ENCODE measurements at places on chromosomes 1 and 21.

- DNase-seq: no peak
Observed at GRCh38 chr1:111786669-111787207, 31.0 kb downstream of the DDX20 start.

GRCh38 chr1:48049823-48050535, 52.8 kb upstream of the TRABD2B start:
- DNase-seq: no peak

DNA sequence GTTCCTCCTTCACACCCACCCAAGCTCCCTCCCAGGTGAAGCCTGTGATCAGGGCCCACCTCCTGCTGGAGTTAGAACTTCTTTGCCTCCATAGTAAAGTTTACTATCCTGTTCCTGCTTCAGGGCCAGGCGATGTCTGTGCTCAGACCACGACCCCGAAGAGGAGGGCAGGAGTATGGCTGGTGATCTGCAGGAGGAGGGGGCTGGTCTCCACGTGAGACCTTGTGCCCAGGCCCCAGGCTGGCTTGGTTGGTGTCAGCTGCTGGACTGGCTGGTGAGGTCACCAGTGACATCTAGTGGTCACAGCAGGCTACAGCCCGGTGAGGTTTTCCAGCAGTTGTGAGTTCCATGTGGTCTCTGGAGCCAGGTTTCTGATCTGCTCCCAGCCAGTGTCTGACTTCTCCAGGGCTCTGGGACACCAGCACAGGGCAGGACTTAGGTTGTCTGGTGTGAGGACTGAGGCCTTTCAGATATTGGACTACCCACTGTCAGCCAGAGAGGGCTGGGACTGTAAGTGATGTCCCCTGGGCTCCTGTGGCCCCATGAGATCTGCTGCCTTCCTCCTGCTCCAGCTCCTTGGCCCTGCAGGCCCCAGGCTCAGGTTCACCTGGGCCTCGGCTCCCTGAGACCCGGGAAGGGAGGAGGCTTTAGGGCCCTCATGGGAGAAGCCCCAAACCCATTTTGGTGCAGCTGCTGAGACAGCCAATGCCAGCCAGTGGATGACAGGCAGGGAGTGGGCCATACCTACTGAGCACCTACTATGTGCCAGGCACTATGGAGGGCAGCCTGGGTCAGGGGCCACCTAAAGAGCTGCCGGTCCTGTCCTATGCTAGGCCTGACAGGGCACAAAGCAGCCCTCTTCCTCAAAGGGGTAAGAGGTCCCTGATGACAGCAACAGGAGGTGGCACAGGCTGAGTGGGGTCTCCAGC, 6.0 kb upstream of the UBL4B start:
- DNase-seq: peak; percentile 70

GRCh38 chr1:241336335-241336734, 20.7 kb downstream of the RGS7 start:
- DNase-seq: peak; percentile 64

DNA sequence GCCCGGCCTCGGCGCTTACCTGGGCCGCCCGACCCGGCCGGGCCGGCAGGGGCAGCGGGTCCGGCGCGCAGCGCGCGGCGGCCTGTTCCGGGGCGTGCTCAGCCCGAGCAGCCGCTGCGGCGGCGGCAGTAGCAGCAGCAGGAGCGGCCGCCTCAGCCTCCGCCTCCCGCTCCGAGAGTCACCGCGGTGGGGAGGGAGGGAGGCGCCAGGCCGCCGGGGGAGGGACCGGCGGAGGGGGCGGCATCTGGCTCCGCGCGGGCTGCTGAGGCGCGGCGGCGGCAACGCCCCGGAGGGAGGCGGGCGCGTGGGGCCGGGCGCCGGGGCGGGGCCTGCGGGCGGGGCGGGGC, at the start of gene CTNNBIP1:
CTNNBIP1 (minus strand) TSS at position 194 of the 347 bp plus-strand sequence. CDS start 38,205 bp downstream, outside the sequence.
- no peak for DNase-seq

DNA sequence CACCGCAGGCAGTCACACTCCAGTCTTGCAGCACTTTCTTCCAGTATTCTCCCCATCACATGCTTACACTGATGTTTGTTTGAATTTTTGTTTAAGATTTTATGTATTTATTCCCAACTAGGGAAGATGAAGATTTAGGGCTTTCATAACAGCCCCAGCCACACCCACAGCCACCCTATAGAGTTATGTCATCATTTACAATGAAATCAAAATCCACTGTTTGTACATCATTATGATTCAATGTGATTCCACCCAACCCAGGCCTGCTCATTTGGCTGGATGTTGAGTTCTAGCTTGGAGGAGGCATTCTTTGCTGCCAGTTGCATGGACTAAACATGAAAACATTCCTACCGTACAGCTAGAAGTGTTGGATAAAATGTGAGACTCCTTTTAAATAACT, 35.8 kb downstream of the RIPK4 start:
- no peak for DNase-seq

- no peak for DNase-seq
Observed at GRCh38 chr21:45889256-45889655, 92.3 kb upstream of the COL6A1 start.

- DNase-seq: peak; percentile 94
Observed at GRCh38 chr1:36352910-36353878, 29.7 kb upstream of the EVA1B start.

DNA sequence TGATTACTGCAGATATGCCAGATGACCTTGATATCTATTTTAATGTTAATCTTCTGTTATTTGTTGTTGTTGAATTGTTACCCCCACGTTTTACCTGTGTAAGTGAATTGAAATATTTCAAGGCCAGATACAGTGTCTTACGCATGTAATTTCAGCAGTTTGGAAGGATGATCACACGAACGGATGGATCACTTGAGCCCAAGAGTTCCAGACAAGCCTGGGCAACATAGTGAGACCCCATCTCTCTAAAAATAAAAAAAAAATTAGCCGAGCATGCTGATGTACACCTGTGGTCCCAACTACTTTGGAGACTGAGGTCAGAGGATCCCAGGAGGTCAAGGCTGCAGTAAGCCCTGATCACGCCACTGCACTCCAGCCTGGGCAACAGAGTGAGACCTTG, 32.2 kb downstream of the SDCCAG8 start:
- no peak for DNase-seq

DNA sequence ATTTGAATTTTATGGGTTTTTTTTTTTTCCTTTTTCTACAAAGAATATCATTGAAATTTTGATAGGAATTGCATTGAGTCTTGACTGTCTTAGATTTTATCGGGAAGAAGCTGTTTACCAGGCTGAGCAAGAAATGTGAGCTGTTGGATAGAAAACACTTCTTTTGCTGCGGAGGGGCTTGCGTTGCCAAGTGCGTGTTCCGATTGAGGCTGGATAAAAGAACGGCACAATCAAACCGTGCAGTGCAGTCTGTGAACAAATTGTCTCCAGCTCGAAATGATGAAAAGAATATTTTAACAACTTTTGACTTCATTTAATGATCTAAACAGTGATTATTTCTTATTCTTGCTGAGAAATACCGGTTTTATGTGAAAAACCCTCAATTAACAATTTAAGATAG, 149.4 kb downstream of the RYR2 start:
- no peak for DNase-seq

- no peak for DNase-seq
Observed at GRCh38 chr1:78355656-78356055, 135.1 kb upstream of the PTGFR start.

- no peak for DNase-seq
Observed at GRCh38 chr1:245776139-245776538, 621.4 kb downstream of the KIF26B start.

GRCh38 chr1:2187619-2188018, 7.0 kb downstream of the FAAP20 start:
- DNase-seq: no peak

DNA sequence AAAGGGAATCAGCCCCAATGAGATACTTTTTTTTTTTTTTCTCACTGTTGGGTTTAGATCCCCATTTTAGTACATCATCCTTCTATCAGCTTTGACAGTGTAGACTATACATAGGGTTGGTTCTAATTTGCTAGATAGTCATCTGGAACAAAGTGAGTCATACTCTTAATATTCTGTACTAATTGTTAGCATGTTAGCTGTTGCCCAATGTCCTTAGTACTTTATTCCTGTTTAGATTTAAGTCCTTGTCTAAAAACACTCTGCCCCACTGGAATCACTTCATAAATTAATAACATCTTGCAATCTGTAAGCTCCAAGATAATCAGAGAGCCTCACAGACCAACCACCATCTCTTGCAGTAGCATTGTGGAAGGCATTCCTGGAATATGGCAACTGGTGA, 209.8 kb upstream of the KIAA0040 start:
- no peak for DNase-seq

DNA sequence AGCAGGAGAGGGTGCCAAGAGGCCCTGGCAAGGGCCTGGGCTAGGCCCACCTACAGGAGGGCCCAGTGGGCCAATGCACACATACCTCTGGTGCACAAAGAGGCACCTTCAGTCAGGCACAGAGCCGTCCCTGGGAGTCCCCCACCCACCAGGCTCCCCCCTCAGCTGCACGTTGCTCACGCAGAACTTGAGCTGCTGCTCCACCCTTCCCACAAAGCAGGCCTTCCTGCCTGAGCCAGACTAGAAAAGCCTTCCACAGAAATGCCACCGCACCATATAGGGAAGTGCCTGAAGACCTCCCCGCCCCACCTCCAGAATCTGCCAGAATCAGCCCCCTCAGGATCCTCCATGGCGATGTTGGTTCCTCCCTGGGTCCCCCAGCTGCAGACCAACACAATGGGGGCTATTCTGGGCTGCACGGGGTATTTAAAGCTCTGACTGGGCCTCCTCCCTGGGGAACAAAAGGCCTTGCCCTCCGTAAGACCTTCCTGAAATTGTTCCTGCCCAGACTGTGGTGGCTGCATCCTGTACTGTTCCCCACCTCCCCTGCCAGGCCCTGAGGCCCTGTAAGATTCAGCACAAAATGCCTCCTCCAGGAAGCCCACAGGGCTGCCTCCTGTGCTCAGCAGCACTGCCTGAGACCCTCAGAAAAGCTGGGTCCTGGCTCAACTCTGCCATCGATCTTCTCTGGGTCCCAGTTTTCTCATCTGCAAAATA, 27.2 kb downstream of the HSPG2 start:
- no peak for DNase-seq

DNA sequence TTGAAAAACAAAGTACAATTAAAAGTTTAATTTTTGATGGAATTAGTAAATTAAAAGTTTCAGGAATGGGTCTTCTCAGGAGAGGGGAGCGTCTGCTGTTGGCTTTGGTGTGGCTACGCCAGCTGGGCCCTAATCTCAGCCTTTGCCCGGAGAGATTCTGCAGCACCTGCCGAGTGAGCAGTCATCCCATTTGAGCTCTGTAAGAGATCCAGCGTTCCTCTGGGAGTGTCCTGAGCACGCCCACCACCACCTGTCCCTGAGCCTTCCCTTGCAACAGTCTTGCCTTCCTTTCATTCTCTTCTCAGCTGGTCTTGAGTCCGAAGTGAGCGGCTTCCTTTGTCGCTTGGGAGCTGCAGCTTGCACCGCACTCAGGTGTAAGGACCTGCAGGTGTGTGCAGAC, 263.1 kb downstream of the CAMTA1 start:
- no peak for DNase-seq

GRCh38 chr1:54384918-54385726, 21.1 kb downstream of the SSBP3 start:
- no peak for DNase-seq

- no peak for DNase-seq
Observed at GRCh38 chr1:232578651-232579195, 51.2 kb downstream of the SIPA1L2 start.

DNA sequence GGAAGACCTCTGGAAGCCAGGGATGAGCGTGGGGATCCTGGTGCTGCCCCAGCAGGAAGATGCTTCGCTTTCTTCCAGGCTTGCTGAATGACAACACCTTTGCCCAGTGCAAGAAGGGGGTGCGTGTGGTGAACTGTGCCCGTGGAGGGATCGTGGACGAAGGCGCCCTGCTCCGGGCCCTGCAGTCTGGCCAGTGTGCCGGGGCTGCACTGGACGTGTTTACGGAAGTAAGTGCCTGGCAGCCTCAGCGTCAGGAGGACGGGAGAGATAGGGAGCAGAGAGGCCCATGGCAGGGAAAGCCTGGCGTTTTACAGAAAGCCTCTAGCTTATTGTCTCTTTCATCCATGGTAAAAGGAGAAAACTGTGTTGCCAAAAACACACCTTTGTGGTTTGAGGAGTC, 23.5 kb downstream of the PHGDH start:
- no peak for DNase-seq

DNA sequence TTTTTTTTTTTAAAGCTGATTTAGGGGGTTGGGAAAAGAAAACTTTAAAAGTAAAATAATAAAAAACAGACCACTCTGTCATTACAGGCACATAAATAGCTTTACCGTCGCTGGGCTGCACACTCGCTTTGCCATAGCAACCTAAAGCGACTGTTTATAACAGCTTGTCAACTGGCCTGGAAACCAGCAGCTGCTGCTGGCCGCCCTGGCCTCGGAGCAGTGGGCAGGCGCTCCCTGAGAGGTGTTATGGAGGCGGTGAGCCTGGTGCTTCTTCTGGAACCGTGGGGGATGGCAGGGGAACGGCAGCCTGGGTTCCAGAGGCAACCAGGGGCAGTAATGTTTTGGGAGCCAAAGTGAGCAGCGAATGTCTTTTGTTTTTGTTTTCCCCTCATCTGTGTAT, 45.7 kb downstream of the ATP2B4 start:
- DNase-seq: no peak

- DNase-seq: peak; percentile 96
Observed at GRCh38 chr1:223230161-223230881, 87.3 kb upstream of the TLR5 start.

- DNase-seq: no peak
Observed at GRCh38 chr1:26037904-26038303, 8.0 kb downstream of the SLC30A2 start.

GRCh38 chr1:235067396-235068157, 61.1 kb downstream of the TOMM20 start:
- peak; percentile 100 for DNase-seq

DNA sequence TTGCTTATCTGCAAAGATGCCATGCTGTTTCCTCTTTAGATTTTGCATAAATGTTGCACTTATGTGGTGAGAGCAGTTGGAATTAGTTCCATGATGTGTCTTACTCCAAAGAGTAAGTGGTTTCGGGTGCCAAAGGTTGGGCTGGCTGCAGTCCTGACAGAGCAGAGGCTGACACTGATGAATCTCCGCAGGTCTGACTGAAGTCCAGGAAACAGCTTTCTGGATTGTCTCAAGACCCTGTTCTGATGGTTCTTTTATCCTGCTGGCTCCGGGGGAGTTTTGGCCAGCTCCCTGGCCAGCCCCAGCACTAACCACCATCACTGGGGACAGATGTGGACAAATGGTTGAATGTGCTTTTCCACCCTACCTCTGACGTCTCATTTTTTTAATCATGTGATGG, 207.2 kb upstream of the KIAA0040 start:
- DNase-seq: no peak

GRCh38 chr1:58584082-58584895, 7.2 kb upstream of the TACSTD2 start:
- peak; percentile 96 for DNase-seq

GRCh38 chr21:32143241-32143939, 135.5 kb downstream of the MIS18A start:
- DNase-seq: no peak

- no peak for DNase-seq
Observed at GRCh38 chr1:201890223-201890622, 1.5 kb downstream of the SHISA4 start.

DNA sequence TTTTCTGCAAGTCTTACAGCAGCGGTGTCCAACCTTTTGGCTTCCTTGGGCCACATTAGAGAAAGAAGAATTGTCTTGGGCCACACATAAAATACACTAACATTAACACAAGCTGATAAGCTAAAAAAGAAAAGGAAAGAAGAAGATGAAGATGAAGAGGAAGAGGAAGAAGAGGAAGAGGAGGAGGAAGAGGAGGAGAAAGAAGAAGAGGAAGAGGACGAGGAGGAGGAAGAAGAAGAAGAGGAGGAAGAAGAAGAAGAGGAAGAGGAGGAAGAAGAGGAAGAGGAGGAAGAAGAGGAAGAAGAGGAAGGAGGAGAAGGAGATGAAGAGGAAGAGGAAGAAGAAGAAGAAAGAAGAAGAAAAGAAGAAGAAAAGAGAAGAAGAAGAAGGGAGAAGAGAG, 230.7 kb downstream of the DENND1B start:
- no peak for DNase-seq

Data from ELR (cell line).